Mesothelial cell of epicardium (in vitro differentiated cells): ENCODE measurements at places on chromosomes 2 and 18.

DNA sequence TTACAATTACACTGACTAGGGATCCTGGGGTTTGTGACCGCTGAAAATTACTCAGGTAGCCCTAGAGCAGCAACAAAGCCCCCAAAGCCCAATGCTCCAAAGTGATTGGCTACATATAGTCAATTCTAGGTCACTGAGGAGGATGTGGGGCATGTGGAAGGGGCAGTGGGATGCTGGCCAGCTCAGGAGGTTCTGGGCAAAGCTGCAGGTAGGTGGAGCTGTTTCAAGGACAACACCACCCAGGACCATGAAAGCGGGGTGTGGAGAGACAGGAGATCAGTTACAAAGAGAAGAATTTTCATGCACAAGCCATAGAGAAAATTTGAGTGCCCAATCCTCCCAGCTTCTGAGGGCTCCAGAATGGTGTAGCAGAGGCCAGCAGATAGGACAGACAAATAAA lies 75.0 kb upstream of the CCDC85A start:
- no peak for DNase-seq

GRCh38 chr2:215882689-215883088 lies 130.7 kb downstream of the MREG start:
- DNase-seq: no peak

DNA sequence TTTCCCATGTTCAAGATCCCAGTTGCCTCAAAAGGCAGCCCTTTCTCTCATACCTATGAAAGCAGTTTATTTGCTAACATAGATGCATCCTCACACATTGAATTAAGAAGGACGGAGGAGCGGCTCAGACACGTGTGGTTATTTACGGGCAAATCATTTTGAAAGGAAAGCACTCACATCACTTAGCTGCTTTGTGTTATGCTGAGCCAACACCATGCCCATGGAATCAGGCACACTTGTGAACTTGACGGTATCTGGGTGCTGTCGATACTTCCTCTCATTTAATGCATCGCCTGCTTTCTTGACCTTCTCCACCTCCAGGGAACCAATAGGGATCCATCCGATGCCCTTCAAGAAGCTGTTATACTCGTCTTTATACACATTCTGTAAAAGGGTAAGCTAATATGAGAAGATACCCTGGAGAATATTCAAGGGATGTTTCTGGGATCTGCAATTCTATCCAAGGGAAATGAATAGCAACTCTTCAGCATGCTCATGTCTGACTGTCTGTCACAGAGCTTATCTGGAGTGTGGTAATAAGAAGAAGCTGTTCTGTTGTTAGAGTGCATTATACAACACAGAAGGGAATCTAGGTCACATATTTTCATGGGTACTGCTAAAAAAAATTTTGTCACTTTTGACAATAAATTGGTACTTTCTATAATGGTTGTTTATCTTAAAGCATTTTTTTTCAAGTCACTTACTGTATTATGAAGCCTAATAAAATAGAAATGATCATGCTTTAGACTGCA lies 63.3 kb downstream of the NEB start:
- DNase-seq: no peak

- no peak for DNase-seq
Measured at GRCh38 chr2:163751696-163752095, 15.9 kb upstream of the FIGN start.

DNA sequence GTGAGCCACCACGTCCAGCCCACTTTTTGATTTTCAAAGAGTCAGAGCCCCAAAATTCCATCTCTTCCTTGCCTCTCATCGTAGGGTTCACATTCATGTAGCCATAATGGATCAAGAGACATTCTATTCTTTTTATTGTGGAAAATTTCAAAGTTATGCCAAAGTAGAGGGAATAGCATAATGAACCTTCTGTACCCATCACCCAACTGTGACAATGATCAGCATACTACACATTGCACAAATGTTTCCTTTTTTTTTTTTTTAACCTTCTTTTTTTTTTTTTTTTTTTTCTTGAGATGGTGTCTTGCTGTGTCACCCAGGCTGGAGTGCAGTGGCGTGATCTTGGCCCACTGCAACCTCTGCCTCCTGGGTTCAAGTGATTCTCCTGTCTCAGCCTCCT lies 162.4 kb downstream of the EML6 start:
- DNase-seq: no peak

GRCh38 chr18:77046994-77047393 lies 85.6 kb downstream of the MBP start:
- DNase-seq: no peak

DNA sequence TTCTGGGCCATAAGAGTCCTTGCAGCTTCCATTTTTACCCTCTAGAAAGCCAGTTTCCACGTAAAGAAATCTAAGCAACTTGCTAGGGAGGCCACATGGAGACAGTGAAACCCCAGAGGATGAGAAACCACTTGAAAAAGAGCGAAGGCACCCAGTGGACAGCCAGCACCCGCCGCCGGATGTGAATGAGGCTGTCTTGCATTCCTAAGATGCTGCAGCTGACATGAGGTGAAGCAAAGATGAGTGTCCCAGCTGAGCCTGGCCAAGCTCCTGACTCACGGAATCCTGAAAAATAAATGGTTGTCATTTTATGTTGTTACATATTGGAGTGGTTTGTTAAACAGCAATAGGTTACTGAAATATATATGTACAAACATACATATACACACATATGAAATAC lies 65.9 kb upstream of the STPG4 start:
- no peak for DNase-seq

DNA sequence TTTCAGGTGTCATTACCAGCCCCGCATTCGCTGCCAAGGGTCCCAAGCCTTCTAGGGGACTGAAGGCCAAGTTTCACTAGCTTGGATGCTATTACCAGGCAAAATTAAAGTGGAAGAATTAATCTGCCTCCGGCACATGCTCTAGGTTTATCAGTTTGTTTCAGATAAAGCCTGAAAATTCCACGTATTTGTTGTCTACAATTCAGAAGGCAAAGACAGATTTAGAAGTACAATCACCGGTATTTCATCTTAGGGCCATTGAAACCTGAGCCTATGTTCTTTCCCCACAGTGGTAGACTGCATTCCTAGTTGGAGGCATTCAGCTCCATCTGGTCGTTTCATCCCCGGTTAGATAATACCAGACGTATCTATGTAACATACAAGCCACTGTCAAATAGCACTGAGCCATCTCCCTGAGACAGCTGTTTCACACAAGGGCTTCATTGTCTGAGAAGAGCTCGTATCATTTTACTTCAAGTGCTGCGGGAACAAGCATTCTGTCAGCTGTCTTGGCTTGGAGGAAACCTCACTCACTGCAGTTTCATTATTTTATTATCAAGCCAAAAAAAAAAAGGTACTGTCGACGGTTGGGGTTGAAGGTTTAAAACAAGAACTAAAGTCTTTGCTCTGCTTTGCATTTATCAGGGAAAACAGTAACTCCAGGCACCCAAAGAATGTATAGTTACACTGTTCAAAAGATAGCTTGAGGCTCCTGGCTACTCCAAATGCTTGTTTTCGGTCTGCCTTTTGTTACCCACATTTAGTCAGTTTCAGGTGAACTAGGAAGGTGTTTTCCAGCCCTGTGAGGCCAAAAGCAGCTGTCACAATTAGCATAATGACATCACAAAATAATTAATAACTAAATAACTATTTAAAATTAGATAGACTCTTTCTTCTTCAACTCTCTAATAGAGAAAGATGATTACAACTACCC lies 76.7 kb downstream of the TGIF1 start:
- no peak for DNase-seq

GRCh38 chr2:12168354-12168753 lies 421.9 kb downstream of the LPIN1 start:
- DNase-seq: no peak

DNA sequence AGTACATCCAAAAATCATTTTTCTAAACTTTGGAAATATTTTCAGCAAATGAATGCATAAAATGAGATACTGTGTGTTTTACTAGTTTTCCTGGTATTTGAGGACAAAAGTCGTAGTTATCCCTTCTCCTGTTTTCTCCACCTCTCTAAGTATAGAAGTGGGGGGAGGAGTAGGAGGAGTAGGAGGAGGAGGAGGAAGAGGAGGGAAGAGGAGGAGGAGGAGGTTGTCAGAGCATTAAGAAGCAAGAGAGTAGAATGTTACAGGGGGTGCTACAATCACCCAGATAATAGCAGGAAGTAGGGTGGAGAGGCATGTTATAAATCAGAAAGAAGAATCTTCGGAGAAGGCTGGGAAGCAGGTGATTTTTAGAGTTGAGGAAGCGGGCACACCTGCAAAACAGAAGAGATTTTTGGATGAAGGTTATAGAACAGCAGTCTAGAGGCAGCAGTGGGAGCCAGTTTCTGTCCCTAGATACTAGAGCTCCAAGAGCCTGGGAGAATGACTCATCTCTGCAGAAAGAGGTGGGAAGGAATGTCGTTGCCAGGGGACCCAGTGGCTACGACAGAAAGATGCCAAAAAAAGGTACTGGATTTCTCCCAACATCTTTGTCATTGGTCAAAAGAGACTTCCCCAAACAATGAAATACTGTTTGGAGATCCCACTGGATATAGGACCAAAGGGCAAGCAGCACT lies 44.2 kb upstream of the AQP4 start:
- DNase-seq: no peak

DNA sequence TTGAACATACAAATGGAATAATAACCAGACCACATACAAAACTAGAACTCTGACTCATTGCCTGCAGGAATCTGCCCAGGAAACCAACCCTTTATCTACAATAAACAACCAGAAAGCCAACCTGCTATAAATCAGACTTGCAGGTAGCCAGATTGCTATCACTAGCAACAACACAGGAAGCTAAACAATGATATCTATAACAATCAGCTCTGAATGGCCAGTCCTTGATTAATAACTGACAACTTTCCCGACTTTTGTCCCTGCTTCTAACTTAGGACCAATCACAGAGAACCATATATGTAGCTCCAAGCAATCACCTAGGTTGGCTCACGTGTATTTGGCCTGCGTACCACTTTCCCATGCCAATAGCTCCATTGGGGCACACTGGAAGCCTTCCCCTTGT lies 470.8 kb downstream of the RIT2 start:
- no peak for DNase-seq

DNA sequence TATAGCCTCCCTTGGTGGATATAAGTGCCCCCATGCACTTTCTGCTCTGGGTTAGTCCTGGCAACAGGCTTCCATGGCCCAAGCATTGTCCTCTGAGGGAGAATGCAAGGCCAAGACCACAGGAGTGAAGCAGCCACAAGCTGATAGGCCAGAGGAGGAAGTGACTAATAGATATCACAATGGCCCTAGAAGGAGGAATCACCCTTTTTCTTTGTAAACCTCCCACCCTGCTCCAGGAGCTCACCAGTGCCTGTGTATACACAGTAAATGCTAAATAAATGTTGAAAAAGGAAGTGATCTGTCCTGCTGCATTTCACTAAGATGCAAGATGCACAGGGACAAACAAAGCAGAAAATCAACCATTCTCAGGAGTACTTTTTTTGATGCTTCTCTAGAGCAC lies 49.7 kb upstream of the ABCA12 start:
- DNase-seq: no peak

DNA sequence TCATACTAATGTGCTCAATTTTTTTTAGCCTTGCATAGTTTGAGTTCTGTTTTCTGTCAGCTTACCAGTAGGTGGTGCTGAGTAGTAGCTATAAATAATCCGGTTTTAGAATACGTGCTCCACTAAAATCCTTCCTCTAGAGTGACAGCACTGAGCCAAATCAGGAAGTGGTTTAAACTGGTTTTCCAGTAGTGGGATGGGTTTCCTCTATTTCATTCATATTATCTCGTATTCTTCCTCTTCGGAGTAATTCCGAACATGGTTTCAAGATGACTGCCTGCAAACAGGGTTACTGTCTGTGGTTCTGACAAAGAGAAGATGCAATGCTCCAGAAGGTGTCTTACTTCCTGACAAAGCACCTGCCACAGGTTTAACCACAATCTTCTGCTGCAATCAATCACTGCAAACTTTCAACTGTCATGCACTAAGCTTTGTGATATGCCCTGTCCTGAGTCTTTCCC lies 496.9 kb upstream of the VRK2 start:
- DNase-seq: no peak

DNA sequence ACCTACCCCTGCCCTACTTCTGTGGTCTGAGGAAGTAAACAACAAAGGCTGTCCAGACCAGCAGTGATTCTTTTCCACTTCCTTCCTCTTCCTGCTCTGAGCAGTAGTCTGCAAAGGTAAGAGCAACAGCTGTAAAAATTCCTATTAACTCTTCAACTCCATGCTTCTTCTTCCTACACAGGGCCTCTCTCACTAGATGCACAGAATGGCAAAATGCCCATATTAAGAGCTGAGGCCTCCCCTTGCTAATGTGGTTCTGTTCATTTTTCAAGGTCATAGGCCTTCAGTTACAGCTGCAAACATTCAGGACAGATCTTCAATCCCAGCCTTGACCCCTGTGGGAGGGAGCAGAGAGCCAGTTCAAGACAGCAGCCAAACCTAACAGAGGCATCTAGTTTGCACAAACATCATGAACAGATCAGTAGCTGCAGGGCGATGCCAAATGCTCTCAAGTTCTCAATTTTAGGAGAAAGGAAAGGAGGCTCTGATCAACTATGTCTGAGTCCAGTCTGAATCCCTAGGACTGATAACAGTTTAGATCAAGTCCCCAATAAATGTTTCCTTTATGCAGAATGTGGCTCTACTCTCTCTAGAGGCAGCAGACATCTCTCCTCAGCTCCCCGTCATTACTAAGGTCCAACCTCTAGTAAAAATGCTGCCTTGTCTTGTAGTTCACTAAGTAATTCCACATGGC lies 20.9 kb downstream of the SLC40A1 start:
- DNase-seq: no peak

GRCh38 chr2:239106314-239106908 lies 258.5 kb downstream of the TWIST2 start:
- DNase-seq: no peak

GRCh38 chr2:135997380-135997779 lies 12.0 kb upstream of the DARS1 start:
- DNase-seq: no peak

DNA sequence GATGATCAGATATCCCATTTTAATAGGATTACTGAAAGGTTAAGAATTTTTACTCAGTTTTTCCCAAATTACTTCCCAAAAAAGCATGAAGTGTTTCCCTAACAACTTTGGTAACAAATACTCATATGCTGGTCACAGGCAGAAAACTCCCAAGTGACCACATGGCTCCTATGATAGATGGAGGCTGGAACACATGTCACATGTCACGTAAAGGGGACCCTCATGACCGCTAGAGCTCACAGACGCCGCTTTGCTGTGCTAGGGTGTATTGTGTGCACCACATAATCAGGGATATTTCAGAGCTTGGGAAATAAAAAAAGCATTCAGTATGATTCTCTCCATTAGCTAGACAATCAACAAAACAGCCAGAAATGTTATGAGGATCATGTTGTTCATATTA lies 228.2 kb downstream of the TMEM163 start:
- DNase-seq: no peak

- no peak for DNase-seq
Measured at GRCh38 chr2:147937744-147938349, 82.7 kb downstream of the ORC4 start.

- DNase-seq: no peak
Measured at GRCh38 chr2:207167099-207167923, 1.6 kb upstream of the KLF7 start.
